ENCODE measurements at places on chromosomes 13 and 19.

- no peak for DNase-seq
Observed at GRCh38 chr13:109611912-109612691, 174.3 kb downstream of the IRS2 start.

DNA sequence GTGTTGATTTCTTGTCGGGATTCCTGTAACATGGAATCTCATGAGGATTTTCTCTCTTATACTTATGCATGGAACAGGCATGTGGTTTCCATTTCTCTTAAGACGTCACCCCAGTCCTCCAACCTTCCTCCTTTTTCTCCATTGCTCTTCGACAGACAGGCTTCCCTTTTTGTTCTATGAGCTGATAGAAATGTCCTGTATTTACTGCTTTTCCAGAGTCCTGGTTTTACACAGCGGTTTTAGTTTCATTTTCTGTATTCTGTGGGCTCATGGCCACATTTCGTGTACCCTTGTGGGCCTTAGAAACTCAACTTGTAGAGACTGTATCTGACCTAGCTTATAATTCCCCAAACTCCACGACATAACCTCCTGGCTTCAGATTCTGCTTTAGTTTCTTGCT lies 113.1 kb downstream of the PAN3 start:
- no peak for DNase-seq

- peak; percentile 66 for DNase-seq
Observed at GRCh38 chr19:11560404-11561051, 1.5 kb upstream of the ELOF1 start.

DNA sequence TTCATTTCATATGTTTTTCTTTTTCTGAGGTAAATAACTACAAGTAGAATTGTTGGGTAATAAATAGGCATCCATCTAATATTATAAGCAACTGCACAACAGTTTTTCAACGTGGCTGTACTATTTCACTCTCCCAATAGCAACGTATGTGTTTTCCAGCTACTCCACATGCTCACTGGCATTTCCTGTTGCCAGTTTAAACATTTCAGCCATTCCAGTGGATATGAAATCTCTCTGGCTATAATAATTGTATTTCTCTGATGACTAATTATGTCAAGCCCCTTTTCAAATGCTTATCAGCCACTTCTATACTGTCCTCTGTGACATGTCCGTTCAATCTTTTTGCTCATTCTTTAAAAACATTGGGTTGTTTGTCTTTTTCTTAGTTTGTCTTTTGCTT lies 26.8 kb upstream of the ALOX5AP start:
- no peak for DNase-seq

DNA sequence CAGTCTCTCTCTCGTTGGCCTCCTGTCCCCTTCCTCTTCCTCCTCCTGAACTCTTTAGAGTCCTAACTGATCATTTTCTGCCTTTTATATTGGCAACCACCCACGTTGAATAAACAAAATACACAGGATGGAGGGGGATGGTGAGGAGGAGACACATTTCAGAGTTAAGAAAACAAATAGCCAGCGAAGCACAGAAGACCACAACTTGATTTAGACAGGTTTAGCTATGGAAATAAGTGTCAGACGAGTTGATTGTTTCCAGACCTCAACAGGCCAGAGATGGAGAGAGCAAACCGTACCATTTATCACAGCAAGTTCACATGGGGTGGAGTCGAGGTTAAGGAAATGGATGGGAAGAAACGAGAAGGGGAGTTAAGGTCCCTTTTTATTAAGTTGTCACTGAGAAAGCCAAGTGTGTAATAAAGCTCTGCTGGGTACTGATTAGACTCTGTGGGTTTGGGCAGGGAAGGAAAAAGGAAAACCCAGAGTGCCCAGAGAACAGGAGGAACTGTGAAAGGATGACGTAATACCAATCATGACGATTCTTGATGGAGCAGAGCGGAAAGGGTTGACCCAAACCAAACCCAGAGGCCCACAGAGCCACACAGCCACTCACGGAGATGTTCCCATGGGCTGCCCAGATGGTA lies 11.1 kb upstream of the SERP2 start:
- DNase-seq, result no peak

DNA sequence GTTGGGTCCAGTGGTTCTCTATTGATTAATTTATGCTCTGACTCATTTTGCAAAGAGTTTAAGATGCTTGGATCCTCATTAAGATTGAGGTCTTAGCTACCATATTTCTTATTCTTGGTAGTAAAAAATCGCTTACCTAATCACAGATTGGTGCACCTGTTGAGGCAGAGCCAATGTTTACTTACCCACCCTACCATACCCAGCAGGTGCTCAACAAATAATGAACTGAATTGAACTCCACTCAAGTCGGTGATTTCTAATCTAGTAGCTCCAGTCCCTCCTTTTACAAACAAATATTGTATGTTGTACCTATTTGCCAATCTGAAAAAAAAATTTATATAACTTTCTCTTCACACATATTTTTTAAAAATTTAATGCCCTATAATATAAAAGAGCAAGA lies 361.0 kb downstream of the FGF14 start:
- DNase-seq, result no peak

GRCh38 chr13:28110414-28110813 lies 10.0 kb upstream of the FLT3 start:
- DNase-seq, result no peak

GRCh38 chr13:101967781-101968180 lies 434.1 kb downstream of the FGF14 start:
- no peak for DNase-seq

DNA sequence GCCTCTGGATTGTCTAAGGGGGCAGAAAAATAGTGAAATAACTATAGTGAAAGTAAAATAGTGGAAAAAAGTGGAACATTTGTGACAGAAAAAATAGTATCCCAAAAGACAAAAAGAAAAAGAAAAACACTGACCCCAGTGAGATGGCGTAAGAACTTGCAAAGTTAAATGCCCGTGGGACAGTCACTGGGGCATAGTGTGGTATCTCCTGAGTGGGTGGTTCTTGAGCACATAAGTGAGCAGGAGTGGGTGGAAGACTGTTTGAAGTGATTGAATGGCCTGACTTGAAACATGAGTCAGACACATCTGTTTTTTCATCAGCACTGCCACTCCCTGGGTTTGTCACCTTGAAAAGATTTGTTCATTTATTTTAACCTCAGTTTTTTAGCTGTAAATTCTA lies 2.5 kb downstream of the ZNF430 start:
- peak; percentile 55 for DNase-seq

- no peak for DNase-seq
Observed at GRCh38 chr13:108225440-108225839, 7.2 kb downstream of the ABHD13 start.

GRCh38 chr13:23544668-23545067 lies 25.5 kb upstream of the TNFRSF19 start:
- DNase-seq, result no peak

DNA sequence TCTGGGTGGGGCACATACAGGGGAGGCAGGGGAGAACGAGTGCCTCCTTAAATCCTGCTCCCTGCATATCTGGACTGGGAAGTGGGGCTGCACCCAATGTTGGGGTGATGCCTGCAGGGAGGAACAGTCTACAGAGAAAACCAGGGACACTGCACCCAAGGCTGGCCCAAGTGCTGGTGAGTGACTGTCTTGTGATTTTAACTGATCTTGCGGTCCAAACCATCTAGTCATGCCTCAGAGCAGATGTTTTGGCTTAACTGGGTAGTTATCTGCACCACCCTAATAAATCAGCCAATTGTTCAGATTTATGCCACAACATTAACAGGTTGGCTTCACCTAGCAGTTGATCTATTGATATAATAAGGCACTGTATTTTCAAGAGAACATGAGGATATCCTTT lies 219.2 kb upstream of the IRS2 start:
- DNase-seq, result no peak

DNA sequence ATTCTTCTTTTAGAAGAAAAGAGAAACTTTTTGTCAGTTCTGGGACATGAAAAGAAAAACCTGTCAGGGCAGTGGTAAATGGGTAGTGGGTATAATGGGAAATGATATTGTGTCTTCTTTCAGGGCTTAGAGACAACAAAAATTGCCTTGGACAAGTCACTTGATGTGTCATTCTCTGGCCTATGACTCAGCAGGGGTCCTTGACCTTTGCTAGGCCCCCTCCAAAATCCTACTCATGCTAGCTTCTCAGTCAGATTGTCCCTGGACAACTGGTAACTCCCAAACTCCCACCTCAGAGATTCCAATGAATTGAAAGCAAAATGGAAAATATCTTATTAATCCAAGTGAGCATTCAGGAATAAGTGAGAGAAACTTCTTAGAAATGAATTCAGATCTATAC lies 258.8 kb upstream of the SPRY2 start:
- DNase-seq, result no peak

DNA sequence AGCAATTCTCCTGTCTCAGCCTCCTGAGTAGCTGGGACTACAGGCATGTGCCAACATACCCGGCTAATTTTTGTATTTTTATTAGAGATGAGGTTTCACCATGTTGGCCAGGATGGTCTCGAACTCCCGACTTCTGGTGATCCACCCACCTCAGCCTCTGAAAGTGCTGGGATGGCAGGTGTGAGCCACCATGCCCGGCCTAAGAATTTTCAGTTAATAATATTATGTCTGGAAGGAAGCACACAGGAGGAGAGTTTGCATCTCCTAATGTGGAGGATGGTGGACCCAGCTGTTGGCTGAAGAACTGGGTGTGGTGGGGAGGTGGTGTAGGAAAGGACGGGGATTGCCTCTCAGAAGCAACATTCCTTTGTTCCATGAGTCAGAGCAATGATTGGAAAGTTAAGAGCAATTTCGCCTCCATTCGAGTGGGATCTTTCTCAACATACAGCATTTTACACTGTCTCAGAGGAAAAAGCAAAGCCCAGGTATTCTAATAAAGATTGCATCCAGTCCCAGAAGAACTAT lies 11.9 kb downstream of the PDCD2L start:
- DNase-seq, result no peak

GRCh38 chr13:40120288-40120687 lies 464.8 kb downstream of the COG6 start:
- DNase-seq, result no peak

GRCh38 chr19:18046059-18046718 lies 38.2 kb downstream of the ARRDC2 start:
- peak; percentile 42 for DNase-seq

GRCh38 chr13:81116461-81117282 lies 775.7 kb upstream of the SPRY2 start:
- DNase-seq, result no peak

DNA sequence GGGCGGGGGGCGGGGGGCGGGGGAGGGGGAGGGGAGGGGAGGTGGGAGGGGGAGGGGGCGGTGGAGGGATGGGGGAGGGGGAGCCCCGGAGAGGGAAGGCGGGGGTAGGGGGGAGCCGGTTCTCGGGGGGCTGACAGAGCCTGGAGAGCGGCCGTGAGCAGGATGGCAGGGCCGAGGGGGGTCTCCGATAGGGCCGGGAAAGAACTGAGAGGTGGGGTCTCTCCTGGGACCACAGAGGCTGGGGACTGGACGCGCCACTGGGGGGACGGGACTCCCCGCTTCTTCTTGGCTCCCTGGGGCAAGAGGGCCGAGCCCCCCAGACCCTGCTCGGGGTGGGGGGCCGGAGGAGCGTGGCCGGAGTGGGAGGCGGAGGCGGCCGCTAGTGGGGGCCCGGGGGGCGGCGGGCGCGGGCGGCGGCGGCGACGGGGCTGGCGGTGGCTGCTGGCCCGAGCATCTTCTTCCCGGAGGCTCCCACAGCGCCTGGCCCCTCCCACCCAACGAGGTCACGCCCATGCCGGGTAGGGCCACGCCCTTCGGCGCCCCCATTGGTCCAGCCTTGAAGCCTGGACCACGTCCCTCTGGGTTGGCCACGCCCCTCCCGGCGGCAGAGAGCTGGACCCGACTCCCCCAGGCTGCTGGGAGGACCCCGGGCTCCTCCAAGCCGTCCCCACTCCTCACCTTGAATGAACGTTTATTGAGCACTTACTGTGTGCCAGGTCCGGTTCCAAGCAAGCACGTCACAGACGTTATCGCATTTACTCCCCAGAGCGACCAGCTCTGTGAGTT lies at the start of gene NOVA2:
TSS of gene NOVA2 (minus strand) at position 313 of the 786 bp plus-strand sequence. CDS start 514 bp downstream, outside the sequence.
- DNase-seq, result peak; percentile 69

DNA sequence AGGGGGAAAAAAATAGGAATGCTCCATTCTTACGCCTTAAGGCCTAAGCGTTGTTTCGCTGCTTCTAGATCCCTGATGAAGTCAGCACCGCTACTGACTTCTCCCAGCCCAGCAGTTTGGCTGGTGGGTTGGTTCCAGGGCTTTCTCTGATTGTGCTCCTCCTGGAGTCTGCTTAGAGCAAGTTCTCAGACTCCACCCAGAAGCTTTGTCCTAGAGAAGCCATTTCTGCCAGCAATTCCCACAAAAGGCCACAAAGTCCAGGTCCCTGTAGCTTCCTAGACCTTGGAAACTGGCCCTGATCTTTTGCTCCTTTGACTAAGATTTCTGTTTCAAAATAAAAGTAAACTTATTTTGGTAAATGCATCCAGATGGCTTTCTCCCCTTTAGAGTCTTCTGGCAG lies 65.4 kb downstream of the KCTD12 start:
- no peak for DNase-seq

DNA sequence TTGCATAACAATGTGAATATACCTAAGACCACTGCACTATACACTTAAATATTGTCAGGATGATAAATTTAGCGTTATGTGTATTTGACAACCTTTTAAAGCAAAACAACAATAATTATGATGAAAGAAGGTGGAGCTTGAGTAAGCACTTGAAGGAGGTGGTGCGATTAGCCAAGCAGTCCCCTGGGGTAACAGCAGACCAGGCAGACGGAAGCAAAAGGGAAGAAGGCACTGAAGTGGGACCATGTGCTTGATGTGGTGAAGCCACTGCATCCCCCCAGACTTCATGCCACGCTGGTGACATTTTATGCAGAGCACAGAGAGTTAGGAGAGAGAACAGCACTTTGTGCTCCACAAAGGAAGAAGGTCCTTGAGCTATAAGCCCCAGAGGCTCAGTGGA lies 58.3 kb upstream of the ZNF507 start:
- DNase-seq, result no peak

- no peak for DNase-seq
Observed at GRCh38 chr19:48836089-48837017, at the start of gene HSD17B14. Gene HSD17B14, minus strand, starts transcription at chr19:48836491. Its CDS starts 80 bp downstream, at chr19:48836411.

DNA sequence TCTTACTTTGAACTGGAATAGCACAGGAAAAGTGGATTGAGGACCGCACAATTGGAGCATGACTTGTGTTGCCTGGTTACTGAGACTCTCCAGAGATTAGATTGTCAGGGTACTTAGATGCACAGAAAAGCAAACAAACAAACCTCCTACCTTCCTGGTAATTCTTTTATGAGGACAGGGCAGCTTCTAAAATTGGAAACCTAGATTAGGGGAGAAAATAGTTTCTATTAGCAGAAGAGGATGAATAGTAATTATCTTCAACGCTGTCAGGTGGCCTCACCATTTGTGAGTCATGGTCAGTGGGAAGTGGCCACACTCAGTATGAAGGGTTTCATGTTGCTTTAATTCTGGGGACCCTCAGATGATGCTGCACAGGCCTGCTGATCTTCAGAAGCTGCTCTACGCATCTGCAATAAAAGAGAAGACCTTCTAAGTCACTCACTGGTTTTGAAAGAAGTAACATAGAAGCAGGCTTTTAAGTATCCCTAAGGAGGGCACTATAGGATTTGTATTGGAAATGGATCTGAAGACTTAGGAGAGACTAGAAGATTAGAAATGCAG lies 106.8 kb downstream of the LACC1 start:
- DNase-seq, result no peak

Measured in stimulated activated CD4-positive, alpha-beta T cell treated with anti-CD3 and anti-CD28 coated beads, Interleukin-1b, Interleukin-23, amount 100 ng/mL, for 48 hours (primary cell).